ENCODE measurements at places on chromosomes 4 and X.

DNA sequence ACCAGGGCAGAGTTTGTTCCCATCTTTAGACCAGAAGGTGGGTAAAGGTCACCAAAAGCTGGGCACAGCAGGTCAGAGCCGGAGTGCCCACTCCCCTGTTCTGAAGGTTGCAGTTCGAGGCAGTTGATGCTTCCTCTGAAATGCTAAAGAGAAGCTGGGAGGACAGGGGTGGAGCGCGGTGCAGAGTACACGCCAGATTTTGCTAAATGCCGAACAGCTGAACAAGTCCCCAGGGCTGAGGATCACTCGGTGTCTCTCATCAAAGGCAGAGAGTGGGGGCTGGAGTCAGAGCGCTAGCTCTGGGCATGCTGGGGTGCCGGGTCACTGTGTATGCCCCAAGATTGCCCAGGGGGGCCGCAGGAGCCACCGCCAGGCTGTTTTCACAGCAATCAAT lies 197.0 kb downstream of the BCOR start:
- DNase-seq: no peak

- DNase-seq: no peak
Observed at GRCh38 chrX:109826954-109827708, 94.1 kb upstream of the ACSL4 start.

DNA sequence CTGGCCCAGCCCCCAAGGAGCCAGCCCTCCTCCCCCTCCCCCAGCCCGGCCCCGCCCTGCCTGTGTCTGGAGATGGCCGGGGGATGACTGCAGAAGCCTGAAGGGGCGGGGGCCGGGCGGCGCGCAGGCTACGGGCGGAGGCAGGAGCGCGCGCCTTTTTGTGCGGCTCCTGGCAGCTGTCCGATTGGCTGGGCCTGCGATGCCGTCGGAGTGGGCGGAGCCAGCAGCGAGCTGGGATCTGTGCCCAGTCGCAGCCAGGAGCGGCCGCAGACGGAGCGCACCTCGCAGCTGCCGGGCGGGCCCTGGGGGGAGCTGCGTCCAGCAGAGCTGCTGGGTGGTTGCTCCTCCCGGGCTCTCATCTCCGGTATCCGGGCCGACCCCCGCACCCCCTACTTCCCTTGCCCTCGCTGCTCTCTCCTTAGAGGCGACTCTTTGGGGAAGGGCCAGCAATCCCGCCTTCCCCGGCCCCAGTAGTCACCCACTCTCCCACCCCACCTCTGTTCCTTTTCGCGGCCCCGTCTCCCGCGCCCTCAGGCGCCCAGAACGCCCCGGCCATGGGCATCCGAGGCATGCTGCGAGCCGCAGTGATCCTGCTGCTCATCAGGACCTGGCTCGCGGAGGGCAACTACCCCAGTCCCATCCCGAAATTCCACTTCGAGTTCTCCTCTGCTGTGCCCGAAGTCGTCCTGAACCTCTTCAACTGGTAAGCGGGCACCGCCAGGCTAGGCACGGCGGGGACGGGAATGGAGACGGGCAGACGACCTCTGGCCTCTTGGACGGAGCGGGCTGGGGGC lies at the start of gene GABRQ:
GABRQ (plus strand) TSS at position 247 of the 794 bp plus-strand sequence; CDS start at position 555, 308 bp downstream.
- no peak for DNase-seq

DNA sequence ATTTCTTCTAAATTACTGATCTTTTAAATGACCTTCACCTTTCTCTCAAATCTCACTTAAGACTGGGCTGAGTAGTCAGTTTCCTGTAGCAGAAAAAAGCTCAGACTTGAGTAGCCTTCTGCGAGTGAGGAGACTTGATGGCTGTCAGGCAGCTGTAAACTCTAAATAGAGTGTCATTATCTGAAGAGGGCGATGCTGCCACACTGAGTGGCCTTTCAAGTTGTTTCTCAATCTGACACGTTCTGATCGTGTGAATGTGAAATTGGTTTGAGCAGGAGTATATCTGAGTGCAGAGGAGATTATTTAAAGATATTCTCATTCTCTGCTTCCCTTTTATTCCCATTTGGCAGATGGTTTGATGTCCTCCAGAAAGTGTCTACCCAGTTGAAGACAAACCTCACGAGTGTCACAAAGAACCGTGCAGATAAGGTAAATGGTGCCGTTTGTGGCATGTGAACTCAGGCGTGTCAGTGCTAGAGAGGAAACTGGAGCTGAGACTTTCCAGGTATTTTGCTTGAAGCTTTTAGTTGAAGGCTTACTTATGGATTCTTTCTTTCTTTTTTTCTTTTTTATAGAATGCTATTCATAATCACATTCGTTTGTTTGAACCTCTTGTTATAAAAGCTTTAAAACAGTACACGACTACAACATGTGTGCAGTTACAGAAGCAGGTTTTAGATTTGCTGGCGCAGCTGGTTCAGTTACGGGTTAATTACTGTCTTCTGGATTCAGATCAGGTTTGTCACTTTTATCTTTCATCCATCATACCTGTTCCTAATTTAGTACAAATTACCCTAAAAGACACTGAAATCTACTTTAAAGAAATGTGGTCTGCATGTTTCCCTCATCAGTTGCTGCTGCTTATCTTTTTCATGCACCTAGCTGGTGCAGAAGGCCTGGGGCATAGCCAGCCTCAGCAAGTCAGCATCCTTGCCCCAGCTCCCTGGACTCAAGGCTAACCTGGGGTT lies 74.3 kb upstream of the MSANTD1 start:
- DNase-seq: no peak

DNA sequence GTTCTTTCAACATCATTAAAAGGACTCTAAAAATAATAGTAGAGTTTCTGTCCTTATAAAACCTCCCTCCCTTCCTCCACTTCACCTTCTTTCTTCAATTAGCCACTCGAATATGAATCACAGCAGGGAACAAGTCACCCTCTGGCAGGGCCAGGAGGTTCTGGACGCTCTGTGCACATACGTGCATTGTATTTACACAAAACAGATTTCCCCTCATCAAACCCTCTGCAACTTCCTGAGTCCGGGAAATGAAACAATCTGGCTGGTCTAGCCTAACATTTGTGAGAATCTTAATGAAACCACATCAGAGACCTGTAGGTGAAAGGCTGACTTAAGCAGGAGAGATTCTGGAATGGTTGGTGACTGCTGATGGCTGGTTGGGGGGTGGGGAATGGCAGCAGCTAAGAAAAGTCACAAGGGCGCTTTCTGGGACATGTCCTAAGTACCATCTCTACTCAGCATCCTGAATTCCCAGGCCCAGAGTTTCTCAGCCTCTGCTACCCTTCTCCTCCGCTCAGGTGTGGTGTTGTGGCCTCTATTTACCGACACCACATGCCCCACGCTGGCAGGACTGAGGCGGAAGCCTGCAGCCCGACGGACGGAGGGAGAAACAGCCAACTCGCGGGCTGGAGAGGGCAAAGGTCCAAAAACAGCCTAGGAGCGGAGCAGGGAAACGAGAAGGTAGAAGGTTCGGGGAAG lies 1.0 kb downstream of the ZDHHC9 start:
- DNase-seq: no peak

GRCh38 chr4:137967480-137968190 lies 274.5 kb downstream of the SLC7A11 start:
- no peak for DNase-seq

All from occipital lobe (tissue), 3 donors.